ENCODE measurements at places on chromosomes 13 and 19. TPM values are rescaled to one million over a fixed set of nuclear protein-coding genes. Genes with fewer than 3 reads are reported as not detected.

DNA sequence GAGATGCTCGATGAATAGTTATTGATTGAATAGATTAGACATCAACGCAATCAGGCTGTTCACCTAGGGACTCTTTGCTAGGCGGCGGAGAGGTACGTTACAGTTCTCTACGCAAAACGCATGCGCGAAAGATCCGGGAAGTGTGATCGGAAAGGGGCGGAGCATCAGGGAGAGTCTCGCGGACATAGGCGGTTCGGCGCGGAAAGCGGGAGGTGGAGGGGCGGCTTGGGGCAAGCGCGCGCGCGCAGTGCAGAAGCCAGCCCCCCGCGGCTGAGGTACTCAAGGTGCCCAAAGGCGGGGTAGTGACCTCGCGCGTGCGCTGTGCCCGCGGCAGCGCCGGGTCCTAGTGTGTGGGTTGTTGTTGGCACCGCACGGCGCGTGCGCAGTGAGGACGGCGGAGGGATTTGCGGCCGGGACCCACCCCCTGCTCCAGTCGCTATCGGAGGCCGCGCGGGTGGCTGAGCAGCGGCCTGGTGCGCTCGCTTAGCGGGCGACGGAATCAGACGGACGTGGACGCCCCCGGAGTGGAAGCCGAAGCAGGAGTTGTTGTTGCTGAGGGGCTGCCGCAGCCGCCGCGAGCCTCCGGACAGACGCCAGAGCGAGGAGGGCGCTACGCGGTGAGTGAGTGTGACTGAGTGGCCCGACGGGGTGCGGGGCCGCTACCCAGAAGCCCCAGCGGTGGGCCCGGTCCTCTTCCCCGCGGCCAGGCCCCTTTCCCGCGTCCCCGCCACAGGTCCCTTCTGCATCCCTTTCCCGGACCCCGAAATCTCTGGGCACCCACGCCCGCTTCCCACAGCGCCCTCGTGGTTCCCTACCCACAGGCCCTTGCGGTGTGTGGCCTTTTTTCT, at the start of gene SNRNP70:
Gene SNRNP70 (plus strand): TSS at position 432 of the 848 bp plus-strand sequence. CDS start 964 bp downstream, outside the sequence.
- DNase-seq, result peak; percentile 94

GRCh38 chr19:20422216-20423205, 143.1 kb downstream of the ZNF737 start:
- no peak for DNase-seq

DNA sequence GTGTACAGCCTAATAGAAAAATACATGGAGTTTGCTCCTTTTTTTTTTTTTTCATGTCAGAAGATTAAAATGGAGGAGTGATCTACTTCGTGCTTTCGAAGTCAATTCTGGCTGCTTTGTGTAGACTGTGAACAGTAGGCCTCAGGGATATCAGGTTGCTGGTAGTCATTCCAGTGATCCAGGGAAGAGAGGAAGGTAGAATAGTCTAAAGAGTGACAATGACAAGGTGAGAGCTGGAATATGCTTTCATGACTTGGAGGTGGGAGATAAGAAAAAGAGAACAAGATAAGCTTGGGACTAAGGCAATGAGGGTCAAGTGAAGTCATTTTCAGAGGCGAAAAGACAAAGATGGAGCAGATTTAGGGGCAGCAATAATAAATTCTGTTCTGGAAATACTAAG, 111.3 kb upstream of the MIR17HG start:
- no peak for DNase-seq

ZNF805 gene
- total RNA-seq, result 39.8 TPM

DNA sequence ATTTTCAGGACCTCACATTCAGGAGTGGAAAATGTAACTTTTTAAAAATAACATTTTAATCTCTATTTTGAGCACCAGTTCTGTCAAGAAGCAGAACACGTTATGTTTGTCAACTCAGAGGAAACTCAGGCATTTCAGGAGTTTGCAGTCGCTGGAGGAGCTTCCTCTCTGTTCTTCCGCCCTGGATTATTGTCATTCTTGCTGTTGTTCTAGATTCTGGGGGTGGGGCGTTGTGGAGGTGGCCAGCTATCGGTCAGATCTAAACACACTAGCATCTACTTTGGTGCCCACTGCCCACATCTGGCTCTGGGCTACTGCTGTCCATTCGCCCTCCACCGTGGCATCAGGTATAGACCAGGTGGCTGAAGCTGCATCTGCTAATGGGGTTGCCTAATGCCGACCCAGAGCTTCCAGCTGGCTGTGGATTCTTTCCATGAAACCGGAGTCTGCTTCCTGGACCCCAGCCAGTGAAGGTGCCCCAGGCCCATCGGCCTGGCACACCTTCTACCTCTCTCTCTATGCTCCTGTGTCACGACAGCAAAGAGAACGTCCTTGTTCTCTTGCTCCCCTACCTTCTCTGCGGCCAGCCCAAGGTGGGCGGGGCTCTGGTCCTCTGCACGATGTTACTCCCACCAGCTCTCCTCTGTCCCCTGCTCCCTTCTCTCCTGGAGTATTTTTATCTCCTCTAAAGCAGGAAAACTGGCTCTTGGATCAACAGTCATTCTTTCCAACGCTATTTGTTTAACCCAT, 36.7 kb upstream of the DGKH start:
- DNase-seq, result no peak

GRCh38 chr19:34351382-34351826, 13.6 kb upstream of the GPI start:
- DNase-seq, result peak; percentile 94

PTGIR gene
- total RNA-seq, result not detected

GRCh38 chr13:45331123-45331619, 9.8 kb downstream of the TPT1 start:
- DNase-seq, result no peak

DNA sequence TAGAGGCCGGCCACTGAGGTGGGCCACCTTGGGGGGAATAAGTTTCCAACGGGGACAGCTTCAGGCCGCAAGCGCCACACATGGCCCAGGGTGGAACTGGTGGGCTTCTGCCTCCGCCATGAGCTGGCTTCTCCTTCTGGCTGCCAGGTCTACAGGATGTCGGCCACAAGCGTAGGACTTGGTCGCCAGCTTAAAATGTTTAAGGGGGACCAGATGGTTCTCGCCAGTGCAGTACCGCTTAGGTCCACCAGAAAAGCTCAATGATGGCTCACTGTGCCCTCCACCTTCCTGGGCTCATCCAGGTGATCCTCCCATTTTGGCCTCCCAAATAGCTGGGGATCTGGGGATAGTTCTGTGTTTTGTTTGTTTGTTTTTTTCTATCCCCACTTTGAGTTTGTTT, 38.7 kb upstream of the ZNF254 start:
- DNase-seq, result no peak

DNA sequence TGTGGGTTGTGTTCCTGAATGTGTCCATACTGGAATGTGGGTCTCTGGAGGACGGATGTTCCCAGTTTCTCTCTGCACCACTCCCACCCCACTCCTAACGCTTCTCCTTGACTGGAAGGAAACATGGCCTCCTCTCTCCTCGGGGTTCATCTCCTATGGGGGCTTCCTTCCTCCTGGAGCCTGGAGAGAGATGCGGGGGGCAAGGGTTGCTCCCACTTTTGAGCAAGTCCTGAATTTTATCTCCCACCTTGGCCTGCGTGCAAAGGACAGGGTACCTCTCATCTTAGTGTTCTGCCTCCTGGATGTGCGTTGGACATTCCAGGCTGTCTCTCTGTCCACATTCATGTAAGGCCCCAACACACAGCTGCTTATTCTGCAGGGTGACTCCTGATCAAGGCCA, 52.5 kb upstream of the UQCRFS1 start:
- no peak for DNase-seq

KLC3 gene
- total RNA-seq, result 1.3 TPM

CEACAM8 gene
- not detected for total RNA-seq

DNA sequence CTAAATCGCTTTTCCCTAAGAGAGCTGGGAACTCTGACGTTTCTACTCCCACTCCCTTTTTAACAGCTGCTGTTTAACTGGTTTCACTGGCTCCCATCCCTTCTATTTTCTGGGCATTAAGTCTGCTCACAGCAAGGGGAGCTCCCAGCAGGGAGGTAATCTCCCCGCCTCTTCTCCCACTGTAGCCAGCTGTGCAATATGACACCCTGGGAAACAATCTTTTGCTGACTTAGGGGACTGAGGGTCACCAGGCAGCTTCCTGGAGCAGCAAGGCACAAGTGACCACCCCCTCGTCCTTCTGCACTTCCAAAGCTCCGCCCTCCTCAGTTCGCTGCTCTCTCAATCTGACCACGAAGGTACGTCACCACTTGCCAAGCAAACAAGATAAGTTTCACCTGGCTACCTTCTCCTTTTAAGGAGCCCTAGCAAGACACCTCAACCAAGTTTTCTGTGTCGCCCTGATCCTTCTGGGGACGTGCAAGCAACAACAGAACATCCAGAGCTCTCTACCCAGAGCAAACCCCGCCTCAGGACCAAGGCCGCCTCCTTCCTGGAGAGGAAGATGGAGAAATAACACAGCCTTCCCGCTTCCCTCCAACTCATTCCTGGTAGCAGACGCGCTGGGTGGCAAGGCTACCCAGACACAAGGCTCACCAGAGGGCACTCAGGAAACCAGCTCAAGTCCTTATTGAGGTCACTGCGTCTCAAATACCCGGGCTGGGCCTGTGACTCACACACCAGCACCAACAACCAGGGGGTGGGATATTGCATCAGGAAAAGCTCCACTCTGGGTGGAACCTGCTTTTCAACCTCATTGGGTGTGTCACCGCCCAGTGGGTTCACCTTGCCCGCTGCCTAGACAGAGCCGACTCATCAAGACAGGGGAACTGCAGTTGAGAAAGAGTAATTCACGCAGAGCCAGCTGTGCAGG, 92.4 kb downstream of the STK24 start:
- DNase-seq, result peak; percentile 99

GRCh38 chr13:98557937-98558792, 18.7 kb downstream of the STK24 start:
- no peak for DNase-seq

DNA sequence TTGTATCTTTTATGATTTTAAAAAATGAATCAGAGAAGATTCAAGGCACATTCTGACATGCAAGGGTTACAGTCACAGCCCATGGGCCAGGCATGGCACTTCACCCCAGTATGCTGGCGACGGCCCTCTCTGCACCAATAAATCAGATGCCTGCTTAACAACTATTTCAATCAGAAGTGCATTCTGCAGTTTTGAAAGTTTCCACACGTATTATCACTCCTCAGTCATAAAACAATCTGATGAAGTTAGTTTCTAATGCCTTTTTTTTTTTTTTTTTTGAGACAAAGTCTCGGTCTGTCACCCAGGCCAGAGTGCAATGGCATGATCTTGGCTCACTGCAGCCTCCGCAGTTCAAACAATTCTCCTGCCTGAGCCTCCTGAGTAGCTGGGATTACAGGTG, 28.3 kb upstream of the FFAR2 start:
- no peak for DNase-seq

DNA sequence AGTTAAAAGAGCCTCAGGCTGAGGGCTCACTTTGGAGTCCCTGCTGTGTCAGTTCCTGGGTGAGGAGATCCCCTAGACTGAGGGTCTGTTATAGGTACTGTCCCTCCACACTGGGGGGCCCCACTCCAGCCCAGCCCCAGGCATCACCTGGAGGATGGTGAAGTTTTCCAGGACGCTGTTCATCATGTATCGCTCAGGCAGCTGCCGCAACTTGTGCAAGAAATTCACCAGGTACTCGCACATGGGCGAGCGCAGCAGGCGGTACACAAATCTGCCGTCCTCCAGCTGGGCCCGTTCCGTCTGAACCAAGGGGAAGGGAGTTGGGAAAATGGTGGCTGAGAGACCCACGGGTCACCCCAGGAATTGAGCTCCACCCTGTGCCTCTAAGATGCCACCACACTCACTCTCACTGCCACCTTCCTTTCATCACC, 7.1 kb downstream of the CD37 start:
- no peak for DNase-seq

All from renal cortical epithelial cell (primary cell).